ENCODE measurements at places on chromosomes 4 and X.

DNA sequence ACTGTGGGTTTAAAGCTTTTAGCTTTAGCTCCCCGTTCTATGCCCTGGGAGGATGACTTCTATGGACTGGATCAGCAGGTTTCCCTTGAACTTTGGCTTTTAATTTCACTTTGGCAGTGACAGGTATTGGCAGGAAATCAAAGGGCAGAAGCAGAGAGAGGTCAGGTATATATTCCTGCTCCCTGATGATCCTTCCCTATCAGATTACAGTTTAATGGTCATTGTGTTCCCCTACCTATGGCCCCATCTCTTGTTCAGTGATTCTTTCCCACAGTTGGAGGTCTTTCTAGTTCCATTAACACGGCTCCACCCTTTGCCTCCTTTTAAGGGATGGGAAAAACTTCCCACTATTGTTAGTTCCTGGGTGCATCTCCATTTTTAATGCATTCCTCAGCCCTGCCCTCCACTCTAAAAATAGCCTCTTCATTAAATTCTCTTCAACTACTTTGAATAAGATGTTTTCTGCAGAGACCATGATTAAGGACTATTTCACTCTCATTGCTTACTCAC, 107.8 kb upstream of the TMEM47 start:
- DNase-seq, result peak; percentile 12

GRCh38 chr4:121150003-121150402, 14.1 kb downstream of the TNIP3 start:
- DNase-seq, result peak; percentile 44

DNA sequence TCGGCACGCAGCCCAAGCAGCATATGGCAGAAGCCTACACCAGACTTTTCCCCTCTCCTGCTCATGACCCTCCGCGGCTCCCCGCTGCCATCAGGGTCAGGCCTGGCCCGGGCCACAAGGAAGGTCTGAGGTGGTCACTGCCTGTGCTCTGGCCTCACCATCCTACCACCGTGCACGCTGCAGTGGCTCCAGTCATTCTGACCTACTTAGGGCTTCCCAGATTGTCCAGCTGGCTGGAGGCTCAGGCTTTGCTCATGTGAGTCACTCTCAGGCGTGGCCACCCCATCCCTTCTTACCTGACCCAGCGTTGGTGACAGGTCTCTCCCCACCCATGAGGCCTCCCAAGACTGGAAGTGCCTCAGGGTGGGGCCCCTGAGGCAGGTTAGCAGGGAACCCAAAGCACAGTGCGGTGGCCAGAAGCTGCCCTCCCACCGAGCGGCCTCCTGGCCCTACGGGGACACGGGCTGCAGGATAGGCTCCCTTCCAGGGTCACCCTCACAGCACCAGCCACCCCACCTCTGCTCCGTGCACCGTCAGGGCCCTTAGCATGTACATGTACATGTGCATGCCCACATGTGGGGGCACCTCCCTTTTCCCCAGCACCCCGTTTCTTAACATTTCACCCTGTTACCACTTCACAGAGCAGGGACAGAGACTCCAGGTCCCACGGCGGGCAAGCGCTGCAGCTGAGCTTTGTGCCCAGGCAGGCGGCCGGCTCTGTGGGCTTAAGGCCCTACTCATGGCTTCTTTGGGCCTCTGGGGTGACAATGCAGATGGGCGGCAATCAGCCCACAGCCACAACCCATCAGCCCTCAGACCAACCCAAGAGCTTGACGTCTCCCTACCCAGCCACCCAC, 2.2 kb downstream of the TREX2 start:
- no peak for DNase-seq

DNA sequence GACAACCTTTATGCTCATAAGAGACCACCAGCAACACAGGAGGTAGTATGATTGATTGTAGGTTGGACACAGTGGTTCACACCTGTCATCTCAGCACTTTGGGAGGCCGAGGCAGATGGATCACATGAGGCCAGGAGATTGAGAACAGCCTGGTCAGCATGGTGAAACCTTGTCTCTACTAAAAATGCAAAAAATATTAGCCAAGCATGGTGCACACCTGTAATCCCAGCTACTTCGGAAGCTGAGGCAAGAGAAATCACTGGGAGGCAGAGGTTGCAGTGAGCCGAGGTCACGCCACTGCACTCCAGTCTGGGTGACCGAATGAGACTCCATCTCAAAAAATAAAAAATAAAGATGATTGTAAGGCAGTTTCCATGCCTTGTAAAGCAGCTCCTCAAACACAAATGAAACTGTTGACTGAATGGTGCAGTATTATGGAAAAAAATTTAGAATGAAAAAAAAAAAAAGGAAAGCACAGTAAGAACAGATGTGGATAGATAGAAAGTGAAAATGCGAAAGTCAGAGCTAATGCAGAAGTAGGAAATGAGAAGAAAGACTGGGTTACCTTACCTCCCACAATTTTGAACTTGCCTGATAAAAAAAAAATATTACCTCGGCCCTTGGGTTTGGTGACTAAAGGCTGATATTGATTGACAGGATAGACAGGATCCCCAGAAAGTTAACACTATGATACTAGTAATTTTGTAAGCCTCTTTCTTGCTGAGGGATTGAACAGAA, 249.2 kb upstream of the TRAM1L1 start:
- DNase-seq, result no peak

DNA sequence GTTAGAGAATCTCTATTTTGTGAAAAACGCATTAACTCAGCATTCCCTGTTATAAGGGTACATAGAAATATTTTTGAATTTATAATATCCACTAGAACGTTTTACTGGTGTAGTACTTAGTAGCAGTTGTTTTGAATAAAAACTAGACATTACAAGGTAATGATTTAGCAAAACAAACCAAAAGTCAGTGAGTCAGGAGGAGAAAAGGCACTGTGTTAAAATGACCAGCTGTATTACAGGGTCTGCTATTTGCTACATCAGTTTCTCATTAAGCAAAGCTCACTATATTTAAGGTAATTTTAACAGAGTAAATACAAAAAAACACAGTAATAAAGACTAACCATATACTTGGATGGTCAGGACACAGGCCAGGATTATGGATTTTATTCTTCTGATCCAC, 152.8 kb downstream of the RASL11B start:
- peak; percentile 64 for DNase-seq

DNA sequence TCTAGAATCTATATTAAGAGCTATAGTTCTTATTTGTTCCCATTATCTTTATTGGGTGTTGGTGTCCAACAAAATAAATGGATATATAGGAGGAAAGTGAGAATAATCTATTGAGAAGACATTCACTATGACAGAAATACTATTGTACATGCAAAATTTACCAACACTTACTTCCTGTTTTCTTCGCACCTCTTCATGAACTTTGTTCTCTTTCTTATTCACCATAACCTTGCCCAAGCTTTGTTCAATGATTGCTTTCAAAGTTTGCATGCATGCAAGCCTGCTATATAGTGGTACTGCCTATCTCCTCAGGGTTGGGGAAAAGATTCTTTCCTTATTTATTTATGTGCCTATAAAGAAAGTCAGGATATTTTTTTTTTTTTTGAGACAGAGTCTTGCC, 176.4 kb upstream of the JADE1 start:
- DNase-seq, result no peak

GRCh38 chr4:143424276-143424675, 87.6 kb downstream of the GAB1 start:
- DNase-seq, result peak; percentile 49

GRCh38 chrX:17826609-17827496, 34.2 kb downstream of the RAI2 start:
- peak; percentile 8 for DNase-seq

DNA sequence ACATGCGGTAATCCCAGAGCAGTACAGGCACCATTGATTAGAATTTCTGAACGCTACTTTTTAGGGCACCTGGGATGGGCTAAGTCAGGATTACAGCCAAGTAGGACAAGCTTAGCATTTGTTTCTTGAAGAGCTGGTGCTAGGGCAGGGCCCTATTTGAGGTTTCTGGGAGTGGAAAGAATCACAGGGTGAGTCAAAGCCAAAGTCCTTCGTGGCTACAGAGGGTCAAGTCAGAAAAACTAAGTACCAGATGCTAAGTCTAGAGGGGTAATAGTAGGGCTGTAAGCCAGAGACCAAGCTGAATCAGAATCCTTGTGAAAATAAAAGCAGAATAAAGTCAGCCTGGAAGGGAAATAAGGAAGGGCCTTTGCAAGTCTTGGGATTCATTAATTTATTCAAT, 448.6 kb downstream of the ZIC3 start:
- DNase-seq, result no peak

DNA sequence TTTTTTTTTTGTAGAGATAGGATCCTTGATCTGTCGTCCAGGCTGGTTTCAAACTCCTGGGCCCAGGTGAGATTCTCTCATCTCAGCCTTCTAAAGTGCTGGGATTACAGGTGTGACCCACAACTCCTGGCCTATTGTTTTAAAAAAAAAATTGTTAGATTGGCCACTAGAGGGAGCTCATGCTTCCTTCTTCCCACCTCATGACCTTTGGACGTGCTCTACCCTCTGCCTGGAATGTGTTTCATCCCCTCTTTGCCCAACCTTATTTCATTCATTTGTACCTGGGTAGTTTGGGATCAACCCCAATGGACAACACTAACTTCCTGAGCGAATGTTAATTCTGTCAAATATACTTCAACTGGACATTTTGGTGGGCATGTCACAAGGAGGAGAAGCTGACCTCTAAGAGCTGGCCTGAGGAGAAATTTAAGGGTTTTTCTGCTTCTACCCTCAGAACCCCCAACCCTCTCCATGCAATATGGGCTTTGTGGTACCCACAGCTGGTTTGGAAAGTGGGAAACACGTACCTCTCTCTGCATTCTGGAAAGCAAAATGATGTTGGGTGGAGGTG, 6.4 kb downstream of the PPEF2 start:
- DNase-seq, result no peak

GRCh38 chrX:43677993-43678392, 21.9 kb downstream of the MAOA start:
- DNase-seq, result no peak

- DNase-seq, result no peak
These were observed 677.5 kb downstream of the DMD start for GRCh38 chrX:32533848-32534247.

- DNase-seq, result peak; percentile 42
These were observed 110.5 kb downstream of the ANXA3 start for GRCh38 chr4:78661921-78662521.

DNA sequence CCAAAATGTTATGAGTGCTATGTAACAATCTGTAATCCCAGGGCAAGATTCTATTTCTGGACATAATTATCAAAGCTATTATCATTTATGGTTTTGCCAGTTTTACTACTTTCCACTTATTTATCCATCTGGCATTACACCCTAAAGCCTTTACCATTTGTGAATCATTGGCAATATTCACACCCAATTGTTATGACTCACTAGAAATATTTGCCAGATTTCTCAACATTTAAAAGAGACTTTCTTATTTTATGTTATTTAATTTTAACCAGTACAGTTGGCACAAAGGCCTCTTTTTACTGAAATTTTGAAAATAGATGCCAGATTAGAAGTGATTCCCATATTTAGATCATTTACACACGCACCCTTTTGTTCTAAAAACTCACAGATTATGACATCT, 242.7 kb upstream of the WDFY3 start:
- peak; percentile 13 for DNase-seq

All from fibroblast of skin of abdomen (primary cell).